ENCODE measurements at places on chromosomes 7 and 10.

DNA sequence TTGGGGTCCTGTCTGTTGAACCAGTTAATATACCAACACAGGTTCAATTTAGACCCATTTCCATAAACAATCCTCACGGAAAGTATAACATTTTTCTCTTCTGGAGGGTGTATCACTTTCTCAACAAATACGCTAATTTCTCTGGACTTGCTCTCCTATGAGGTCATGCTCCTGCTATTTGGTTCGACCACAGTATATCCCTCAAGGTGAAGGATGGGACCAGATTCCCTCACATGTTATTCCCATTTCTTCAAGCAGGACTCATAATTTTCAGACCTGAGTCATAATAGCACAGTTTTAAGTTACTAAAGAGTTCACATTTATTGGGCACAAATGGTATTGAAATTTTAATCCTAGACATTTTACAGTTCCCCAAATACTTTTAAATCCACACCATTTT, 57.2 kb downstream of the ADAM12 start:
- no peak for DNase-seq

GRCh38 chr10:86862373-86862772, 95.0 kb downstream of the MMRN2 start:
- DNase-seq = no peak

GRCh38 chr10:24882047-24882698, 70.2 kb downstream of the PRTFDC1 start:
- no peak for DNase-seq

GRCh38 chr7:1385809-1386622, 73.3 kb downstream of the MICALL2 start:
- no peak for DNase-seq

GRCh38 chr7:66176914-66177313, 28.2 kb upstream of the TPST1 start:
- DNase-seq = no peak

GRCh38 chr10:113059371-113059780, 109.3 kb downstream of the TCF7L2 start:
- no peak for DNase-seq

DNA sequence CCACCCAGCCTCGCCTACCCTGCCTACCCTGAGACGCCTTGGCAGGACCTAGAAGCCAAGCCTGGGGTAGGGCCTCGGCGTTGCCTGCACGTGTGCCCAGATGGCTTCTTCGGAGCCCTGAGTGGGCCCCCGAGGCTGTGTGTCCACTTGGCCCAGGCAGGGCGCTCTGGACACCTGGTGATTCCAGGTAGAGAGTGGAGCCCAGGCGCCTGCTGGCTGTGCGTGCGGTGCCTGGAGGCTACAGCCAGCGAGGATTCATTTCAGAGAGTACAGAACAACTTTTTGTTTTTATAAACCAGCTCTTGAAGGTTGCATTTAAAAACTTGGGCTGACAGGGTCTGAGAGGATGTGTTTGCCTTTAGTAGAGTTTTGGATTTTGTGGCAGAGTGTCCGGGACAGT, 40.0 kb downstream of the NKX6-2 start:
- DNase-seq = no peak

- no peak for DNase-seq
Measured at GRCh38 chr7:16083931-16084330, 337.4 kb downstream of the CRPPA start.

GRCh38 chr10:78774999-78775711, 293.6 kb upstream of the ZMIZ1 start:
- no peak for DNase-seq
